ENCODE measurements at places on chromosomes 1 and 21.

DNA sequence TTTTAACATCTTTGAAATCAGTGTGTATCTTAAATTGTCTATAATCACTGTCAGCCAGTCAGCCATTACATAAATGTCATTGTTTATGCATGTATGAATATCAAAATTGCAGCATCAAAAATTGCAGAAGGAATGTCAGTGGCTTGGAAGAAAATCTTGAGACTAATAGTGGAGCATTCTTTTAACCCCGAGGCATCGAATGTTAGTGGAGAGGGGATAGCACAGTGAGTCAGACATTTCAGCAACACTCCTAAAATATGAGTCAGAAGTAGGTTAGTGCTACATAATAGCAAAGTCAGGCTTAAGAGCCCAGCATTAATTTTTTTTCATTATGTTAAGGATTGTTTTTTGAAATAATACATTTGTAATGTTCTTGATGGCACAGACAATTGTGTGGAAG, 45.5 kb downstream of the SNRPE start:
- no peak for DNase-seq

GRCh38 chr1:155321639-155322503, 1.2 kb downstream of the RUSC1 start:
- no peak for DNase-seq

DNA sequence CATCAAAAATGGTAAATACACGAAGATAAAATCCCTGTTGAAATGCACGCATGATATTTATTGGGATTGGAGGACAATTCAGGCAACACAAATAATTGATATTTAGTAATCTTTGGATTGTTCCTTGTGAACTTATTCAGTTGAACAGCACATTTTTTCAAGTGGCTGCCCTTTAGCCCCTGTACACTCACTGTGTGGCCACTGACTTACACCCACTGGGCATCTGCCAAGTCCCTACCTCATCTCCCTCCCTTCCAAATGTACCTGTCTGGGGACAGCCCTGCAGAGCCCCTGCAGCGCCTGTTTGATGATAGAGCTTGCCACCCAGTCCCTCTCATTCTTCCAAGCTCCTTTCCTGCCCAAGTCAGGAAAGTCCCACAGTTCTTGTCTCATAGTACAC, 154.3 kb downstream of the GLUL start:
- no peak for DNase-seq

- DNase-seq: no peak
Observed at GRCh38 chr1:62092110-62092509, 102.5 kb upstream of the L1TD1 start.

DNA sequence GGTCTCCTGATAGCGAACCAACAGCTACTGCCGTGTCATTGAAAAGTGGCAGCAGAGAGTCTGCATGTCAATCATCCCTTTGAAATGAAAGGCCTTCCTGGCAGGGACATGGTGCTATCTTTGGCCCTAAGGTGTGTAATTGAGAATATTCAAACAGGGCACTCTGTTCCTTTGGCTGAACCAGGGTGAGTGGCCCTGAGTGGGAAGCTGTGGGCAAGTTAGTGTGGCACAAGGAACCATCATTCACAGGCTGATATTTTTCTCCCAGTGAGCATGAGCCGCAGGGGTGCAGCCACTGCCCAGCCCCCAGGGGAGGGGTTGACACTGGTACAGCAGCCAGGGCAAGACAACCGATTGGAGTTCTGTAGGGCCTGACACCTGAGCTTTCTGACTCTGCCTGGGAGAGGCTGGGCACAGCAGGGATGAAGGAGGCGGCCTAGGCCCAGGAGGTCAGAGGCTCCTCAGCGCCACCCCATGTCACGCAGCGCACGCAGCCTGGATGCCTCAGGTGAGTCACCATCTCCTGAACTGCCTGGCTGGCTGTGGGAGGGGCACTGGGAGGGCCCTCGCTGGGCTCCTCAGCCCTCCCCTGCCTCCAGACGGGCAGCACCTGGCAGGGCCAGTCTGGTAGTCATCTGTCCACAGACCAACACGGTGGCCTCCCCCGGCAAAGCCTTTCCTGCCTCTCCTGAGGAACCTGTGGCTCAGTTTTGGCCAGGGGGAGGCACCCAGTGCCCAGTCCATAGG, 13.2 kb downstream of the QSOX1 start:
- DNase-seq: no peak

DNA sequence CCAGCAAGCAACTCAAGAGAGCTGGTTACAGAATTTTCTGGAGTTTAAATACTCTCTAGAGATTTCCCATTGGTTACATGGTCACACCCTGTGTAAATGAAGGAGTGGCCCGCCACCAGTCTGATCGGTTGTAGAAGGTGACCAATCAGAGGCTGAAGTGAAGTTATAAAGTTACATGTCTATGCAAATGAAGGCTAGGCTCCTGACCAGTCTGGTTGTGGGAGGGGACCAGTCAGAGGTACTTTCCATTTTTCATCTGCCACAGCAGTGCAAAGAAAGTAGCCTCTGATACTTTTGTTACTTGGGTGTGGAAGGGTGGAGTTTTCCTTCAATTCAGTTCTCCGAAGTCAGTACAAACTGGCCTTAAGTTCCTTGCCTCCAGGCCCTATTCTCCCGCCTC, 273.7 kb downstream of the BARHL2 start:
- no peak for DNase-seq

GRCh38 chr1:235270625-235271024, 57.4 kb downstream of the ARID4B start:
- no peak for DNase-seq

GRCh38 chr1:3852091-3852490, 4.9 kb downstream of the CEP104 start:
- DNase-seq: no peak

GRCh38 chr1:202272103-202272845, 69.5 kb downstream of the UBE2T start:
- DNase-seq: no peak

DNA sequence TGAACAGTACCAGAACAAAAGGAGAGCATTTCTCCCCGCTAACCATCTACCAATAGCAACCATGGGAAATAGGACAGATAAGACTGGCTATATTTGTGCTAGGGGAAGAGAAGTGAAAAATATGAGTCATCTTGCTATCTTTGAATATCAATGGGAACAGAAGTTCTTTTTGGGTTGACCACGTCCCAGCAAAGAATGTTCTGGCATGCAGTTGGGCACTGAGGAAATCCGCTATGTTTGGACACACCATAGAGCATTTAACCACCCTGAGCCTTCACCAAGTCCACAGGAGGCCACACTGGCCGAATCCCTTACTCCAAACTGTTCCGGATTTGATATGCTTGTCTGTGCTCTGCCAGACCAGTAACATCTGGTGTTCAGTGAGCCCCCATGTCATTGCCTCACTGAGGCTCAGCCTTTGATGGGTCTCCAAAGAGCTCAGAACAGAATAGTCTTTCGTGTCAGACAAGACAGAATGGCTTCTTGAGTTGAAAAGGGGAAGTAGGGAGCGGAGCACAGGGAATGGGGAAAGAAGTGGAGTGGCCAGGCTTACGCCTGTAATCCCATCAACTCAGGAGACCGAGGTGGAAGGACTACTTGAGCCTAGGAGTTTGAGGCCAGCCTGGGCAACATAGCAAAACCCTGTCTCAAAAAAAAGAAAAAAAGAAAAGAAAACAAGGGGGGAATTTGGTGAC, 81.4 kb downstream of the SMYD2 start:
- peak; percentile 1 for DNase-seq

DNA sequence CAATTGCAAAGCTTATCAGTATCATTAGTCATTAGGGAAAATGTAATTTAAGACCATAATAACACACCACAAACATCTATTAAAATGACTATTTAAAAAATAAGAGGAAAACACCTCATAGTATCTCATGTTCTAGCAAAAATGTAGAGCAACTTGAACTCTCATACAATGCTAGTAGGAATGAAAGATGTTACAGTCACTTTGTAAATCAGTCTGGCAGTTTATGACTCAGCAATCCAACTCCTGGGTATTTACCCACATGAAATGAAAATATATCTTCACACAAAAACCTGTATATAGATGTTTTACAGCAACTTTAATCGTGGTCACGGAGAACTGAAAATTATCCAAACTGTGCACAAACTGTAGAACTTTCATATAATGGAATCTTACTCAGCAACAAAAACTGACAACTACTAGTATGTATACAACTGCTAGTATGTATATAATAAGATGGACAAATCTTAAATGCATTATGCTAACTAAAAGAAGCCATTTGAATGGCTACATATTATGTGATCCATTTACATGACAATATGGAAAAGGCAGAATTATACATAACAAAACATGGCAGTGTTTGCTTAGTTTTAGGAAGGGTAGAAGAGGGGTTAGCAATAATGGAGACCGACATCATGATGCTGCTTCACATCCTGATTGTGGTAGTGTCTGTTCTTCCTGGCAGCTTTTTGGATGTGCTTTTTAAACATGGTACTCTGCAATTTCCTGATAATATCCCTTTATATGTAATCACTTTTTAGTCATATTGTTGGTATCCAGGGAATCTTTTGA, 267.0 kb downstream of the KCTD3 start:
- no peak for DNase-seq

- no peak for DNase-seq
Observed at GRCh38 chr1:98205291-98206017, 284.6 kb upstream of the DPYD start.

- DNase-seq: peak; percentile 49
Observed at GRCh38 chr1:154943649-154944400, 7.3 kb upstream of the PMVK start.

DNA sequence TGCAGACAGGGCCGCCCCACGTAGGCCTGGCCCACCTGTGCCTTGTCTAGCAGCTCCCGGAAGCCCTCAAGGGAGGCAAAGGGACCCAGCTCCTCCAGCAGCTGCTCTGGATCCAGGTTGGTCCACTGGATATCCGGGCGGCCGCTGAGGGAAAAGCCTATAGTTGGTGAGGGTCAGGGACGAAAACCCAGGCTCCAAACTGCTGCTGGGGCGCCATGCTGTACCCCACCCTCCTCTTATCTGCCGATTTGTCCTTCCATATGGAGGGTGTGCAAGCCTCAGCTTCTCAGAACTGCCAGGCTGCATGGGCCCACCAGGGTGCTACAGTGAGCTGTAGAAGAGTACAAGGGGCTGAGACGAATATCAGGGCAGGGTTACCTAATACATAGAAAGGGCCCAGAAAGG, 12.2 kb downstream of the PTCH2 start:
- no peak for DNase-seq

GRCh38 chr1:81584398-81584797, 216.3 kb upstream of the ADGRL2 start:
- no peak for DNase-seq

DNA sequence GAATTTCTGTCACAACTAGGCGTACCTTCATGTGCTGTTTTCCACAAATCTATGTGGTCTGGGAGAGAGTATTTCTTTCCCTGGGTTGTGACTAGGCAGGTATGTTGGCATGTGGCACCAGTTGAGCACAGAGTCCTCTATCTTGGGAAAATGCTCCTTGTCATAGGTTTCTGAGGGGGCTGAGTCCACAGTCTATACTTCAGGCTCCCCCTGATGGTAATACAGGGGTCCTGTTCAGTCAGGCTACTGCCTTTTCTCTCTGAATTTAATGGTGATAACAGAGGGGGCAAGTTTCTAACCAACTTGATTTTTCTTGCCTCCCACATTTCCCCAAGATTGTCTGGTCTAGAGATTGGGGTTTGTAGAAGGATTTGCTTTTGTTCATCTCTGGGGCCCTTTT, 35.8 kb downstream of the VANGL1 start:
- no peak for DNase-seq

GRCh38 chr1:43177691-43178090, 5.6 kb downstream of the CFAP57 start:
- no peak for DNase-seq

DNA sequence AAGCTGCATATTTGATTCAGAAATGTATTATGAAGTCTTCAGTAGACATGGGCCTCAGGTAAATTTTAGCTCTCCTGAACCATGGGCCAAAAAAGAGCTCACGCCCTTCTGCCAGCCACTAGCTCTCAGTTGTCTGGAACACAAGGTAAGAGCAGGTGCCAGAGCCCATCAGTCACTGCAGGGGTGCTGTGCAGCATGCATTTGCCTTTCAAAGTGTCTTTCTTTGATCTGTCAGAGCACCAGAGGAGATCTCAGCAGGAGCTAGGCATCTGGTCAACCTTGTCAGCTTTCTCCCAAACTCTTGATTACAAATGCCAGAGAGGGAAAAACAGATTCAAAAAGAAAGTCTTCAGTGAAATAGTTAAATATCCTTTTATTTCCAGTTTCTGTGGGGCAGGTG, 332.3 kb downstream of the COL11A1 start:
- DNase-seq: no peak

DNA sequence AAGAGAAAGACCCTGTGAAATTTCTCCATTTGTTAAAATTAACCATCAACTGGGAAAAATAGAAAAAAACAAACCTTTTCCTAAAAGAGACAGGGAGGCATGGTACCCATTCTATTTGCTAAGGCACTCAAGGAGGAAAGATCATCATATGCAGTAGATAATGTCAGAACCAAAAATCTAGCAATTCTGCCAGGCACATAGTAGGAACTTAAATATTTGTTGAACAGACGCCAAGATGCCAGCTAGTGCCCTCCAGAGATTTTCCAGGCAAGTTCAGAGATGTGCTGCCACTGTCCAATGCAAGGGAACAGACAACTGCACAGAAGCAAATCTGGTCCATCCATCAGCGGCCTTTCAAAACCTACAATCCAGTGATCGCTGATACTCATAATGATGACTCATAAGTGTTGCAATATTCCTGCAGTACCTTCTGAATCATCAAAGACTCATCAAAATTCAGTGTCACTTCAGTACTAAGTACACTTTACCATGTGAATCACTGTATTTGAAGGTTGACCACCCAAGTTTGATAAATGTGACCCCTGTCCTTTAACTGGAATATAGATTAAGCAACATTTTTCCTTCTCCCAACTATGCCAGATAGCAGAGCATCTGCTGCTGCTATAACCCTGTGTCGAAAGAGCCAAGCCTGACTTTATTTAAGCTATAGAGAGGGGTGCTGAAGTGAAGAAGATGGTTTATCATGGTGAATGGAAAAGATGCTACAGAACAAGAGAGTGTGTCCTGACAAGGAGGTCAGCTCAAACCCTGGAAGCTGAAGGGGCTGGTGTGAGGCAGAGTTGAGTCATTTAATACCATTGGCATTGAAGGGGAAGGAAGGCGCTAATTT, 99.1 kb downstream of the MT1HL1 start:
- DNase-seq: no peak

DNA sequence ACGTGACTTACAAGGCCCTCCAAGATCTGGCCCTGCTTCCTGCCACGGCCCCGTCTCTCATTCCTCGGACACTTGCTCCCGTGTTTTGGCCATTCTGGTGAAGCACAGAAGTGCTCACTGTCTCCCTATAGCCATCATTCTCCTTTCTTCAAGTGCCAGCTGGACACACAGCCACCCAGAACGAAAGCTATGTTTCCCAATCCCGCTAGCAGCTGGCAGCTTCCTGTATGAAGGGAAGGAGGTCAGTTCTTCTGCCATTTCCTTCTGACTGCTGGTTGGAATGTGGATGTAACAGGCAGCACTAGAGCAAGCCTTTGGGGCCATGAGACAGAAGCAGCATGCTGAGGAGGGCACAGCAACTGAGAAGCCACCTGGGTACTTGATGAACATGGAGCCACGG, 82.8 kb downstream of the TGFBR3 start:
- peak; percentile 12 for DNase-seq

GRCh38 chr1:96945509-96946084, 224.0 kb downstream of the PTBP2 start:
- no peak for DNase-seq
